ENCODE measurements at places on chromosomes 12 and 14.

DNA sequence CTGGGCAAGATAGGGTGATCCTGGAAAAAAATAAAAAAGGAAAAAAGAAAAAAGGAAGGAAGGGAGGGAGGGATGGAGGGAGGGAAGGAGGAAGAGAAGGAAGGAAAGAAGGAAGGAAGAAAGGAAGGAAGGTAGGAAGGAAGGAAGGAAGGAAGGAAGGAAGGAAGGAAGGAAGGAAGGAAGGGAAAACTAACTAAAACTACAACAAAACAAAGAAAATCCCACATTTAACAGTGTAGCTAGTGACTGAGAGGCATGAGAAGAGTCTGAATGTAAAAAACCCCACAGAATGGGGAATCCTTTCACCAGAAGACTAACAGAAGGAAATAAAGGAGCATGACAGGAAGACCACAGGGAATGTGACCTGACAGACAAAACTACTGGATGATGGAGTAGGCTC lies 345.7 kb downstream of the NOVA1 start:
- DNase-seq: no peak

- DNase-seq: no peak
These were observed 76.3 kb upstream of the PPP4R3A start for GRCh38 chr14:91586410-91586809.

DNA sequence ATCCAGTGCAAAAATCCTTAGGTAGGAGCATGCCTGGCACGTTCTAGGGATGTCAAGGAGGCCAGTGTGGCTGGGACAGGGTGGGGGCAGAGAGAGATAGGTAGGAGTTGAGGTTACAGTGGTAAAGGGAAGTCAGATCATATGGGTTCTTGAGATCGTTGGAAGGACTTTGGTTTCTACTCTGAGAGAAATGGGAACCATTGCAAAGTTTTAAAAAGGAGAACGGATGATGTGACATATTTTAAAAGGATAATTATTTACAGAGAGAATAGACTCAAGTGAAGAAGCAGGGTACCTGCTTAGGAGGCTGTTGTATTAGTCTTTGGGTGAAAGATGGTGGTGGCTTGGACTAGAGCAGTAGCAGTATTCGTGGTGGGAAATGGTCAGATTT lies 47.6 kb upstream of the ATP2B1 start:
- DNase-seq: no peak

GRCh38 chr12:98062464-98063245 lies 452.7 kb upstream of the TMPO start:
- no peak for DNase-seq

- peak; percentile 32 for DNase-seq
These were observed 76.0 kb upstream of the ACTN1 start for GRCh38 chr14:69055125-69055524.

GRCh38 chr14:34804933-34805332 lies 70.2 kb downstream of the BAZ1A start:
- no peak for DNase-seq

GRCh38 chr14:102824832-102825231 lies 47.6 kb downstream of the TRAF3 start:
- DNase-seq: no peak

GRCh38 chr12:25151476-25151875 lies 43.5 kb downstream of the DNAI7 start:
- no peak for DNase-seq

DNA sequence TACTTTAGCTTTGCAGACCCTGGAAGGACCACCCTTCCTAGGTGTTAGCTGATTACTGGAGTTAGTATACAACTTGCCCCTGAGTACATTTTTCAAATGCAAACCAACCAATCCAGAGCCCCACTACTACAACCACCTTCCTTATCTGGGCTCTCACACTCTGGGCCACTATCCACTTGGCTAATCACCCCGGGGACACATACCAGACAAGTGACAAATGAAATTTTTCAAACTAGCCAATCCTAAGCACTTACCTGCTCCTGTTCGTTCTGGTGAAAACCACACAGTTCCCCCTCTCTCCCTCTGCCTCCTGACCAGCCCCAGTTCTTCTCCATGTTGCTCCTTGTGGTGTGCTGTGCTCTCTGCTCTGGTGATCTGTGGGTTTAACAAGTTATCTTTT lies 140.4 kb downstream of the CNTN1 start:
- no peak for DNase-seq

- DNase-seq: no peak
These were observed 1454.6 kb downstream of the AACS start for GRCh38 chr12:126519833-126520232.

DNA sequence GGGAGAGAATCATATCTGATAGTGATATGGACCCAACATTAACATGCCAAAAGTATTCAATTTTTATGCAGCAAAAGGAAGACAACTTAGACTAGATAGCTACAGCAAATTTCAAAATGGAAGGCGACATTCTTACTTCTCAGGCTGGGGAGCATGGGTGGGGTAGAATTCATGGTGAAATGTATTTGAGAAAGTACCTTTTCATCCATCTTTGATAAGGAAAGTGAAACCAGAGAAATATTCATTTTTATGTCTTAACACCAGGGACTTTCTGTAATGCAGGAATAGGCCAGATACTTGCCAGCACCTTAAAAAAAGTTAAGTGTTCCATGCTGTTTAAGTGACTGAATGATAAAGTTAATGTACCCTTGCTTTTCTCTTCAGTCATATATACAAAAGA lies 13.4 kb downstream of the BTG1 start:
- no peak for DNase-seq

- DNase-seq: no peak
These were observed 58.3 kb downstream of the GUCY2C start for GRCh38 chr12:14638066-14638465.

Measured in stimulated activated CD8-positive, alpha-beta memory T cell treated with anti-CD3 and anti-CD28 coated beads, Interleukin-4, amount 100 ng/mL, for 48 hours (primary cell).